ENCODE measurements at places on chromosomes 5 and 9.

GRCh38 chr5:141783005-141783946 is 94.9 kb downstream of the PCDH1 start:
- DNase-seq: peak; percentile 31

GRCh38 chr5:68680366-68680765 is 413.4 kb upstream of the SLC30A5 start:
- no peak for DNase-seq

DNA sequence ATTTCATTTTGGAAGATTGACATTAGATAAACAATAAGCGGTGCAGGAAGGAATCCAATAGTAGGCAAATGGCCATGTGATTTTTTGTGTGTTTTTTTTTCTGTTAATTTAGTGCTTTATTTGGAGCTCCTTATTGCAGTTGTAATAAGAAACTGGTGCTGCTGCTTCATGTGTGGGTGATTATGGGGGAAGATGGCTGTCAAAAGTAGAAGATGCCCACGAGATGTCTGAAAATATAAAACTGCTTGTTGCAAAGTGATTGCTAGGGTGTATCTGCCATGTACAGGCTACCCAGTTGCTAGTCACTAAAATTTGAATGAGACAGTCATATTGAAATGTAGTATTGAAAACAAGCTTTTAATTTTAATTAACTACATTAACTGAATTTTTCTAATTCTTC is 216.7 kb upstream of the FTMT start:
- DNase-seq: no peak

DNA sequence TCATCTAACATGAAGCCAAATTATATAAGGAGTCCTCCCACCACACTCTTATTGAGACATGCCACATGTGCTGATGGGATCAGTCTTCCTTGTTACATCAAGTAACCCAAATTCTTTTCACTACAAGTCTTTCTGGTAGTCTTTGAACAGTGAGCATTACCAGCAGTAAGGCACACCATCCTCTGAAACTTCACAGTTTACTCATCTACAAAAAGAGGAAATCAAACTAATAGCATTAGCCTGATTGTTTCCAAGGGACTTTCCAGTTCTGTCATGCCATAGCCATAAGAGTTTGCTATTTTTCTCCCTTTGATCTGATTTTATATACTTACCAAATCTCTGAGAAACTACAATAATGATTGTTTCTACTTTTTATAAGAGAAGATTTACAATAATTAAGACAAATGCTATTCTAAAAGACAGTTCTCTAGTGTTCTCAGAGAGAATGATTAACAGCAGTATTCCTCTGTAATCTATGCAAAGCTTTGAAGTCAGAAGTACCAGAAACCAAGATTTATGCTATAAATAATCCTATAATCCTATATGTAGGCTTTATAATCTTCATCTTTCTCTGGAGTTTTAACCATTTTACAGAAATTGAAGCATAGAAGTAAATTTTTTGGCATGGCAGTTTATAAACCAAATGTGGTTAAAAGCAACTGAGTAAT is 166.2 kb upstream of the ACO1 start:
- no peak for DNase-seq

DNA sequence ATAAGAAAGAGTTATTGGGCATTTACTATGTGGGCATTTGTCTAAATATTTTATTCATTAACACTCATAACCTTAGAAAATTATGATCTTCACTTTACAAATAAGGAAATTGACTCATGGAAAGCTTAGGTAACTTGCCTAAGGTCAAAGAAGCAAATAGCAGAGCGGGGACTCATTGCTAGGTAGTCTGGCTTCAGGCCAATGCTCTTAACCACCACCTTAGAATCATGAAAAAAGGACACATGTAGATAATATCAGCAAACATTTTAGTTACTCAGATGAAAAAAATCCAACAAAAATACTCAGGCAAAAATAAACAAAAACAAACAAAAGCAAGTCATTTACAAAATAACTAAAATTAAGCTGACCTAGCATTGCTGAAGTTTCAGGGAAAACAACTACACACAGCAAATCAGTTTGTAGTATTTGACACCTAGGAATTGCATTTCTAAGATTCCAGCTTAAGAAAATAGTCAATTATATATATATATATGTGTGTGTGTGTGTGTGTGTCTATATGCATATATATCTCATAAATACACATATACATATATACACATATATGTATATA is 166.0 kb downstream of the HMHB1 start:
- no peak for DNase-seq

GRCh38 chr5:129341306-129341705 is 118.8 kb upstream of the ADAMTS19 start:
- DNase-seq: no peak

GRCh38 chr5:127909066-127909465 is 174.5 kb upstream of the SLC12A2 start:
- no peak for DNase-seq

- no peak for DNase-seq
Measured at GRCh38 chr9:130296783-130297055, 31.2 kb downstream of the HMCN2 start.

DNA sequence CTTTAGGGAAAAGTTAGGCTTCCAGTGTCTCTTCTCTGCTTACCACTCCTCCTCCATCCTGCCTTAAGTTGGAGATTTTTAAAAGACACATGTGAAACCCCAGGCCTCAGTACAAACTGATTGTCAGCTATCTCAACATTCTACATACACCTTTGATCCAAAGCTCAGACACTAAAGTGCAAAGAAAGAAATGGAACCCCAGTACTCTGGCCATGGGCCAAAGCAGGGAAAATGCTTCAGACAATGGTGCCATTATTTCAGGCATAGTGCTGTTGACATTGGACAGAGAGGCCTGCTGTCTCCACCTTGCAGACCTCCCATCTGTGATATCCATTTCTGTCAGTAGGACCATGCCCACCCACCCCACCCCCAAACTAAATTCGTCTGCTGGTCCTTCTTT is 49.1 kb downstream of the G3BP1 start:
- DNase-seq: no peak

DNA sequence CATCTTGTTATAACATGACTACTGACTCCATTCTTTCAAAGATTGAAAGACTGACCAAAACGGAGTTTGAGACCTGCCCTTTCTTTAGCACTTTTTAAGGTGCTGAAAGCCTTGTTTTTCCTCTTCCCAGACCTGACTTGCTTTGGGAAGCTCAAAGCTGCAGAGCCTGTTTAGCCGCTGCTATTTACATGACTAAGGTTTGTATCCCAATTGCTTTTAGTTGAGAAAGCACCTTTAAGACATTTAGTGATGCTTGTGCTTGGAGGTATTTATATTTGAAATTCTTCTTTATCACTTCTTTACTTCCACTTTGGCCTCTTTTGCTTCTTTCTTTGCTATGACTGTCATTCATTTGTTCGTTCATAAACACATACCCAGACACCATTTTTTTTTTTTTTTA is 182.6 kb upstream of the ELL2 start:
- DNase-seq: no peak

DNA sequence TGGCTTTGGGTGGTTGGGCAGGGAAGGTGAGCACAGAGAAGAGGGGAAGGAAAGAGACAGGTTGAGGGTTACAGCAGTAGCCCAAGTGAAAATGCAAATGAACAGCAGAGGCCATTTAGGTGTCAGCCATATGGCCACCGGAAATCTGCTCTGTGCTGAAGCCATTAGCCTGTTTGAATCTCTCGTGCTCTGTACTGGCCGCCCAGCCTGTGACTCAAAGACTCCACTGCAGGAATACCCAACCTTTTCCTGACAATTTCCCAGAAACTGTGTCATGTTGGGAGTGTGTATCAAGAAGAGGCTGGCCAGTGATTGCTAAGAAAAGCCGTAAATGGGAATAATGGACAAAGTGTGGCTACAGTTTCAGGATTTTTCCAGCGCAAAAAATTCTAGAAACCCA is 35.9 kb upstream of the RAI14 start:
- no peak for DNase-seq

GRCh38 chr9:112248722-112249121 is 73.6 kb upstream of the SUSD1 start:
- no peak for DNase-seq

DNA sequence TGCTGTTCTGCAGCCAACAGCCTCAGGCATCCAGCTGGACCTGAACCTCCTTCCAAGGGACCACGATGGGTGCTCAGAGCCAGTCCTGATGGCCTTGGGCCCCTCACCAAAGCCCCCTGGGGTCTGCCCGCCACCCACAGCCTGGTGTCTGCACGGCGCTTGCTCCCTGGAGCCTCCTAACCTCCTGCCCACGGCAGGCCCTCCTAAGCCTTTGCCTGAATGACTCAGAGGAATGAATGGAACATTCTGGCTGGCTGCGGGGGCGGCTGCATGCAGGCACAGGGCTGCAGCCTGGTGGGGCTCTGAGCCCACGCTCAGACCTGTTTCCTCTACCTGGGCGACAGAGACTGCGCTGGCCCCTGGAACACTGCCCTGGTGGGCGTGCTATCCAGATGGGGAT is 6.9 kb downstream of the SOHLH1 start:
- no peak for DNase-seq

DNA sequence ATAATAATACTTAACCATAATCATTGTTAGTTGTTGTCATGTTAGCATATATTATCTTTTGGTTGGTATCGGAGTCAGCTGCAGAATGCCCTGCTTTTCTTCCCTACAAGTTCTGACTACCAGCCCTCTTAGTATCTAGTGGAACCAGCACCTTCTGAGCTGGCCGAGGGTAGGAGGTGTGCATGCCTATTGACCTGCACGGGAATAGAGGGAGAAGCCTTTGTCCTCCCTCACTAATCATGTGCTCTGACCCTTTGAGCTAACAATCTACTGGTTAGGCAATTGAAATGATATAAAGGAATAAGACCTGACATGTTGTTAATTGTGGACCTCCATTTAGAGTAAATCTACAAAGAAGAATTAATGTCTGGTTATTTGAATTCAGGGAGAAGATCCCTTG is 4.1 kb downstream of the PCSK5 start:
- DNase-seq: no peak

DNA sequence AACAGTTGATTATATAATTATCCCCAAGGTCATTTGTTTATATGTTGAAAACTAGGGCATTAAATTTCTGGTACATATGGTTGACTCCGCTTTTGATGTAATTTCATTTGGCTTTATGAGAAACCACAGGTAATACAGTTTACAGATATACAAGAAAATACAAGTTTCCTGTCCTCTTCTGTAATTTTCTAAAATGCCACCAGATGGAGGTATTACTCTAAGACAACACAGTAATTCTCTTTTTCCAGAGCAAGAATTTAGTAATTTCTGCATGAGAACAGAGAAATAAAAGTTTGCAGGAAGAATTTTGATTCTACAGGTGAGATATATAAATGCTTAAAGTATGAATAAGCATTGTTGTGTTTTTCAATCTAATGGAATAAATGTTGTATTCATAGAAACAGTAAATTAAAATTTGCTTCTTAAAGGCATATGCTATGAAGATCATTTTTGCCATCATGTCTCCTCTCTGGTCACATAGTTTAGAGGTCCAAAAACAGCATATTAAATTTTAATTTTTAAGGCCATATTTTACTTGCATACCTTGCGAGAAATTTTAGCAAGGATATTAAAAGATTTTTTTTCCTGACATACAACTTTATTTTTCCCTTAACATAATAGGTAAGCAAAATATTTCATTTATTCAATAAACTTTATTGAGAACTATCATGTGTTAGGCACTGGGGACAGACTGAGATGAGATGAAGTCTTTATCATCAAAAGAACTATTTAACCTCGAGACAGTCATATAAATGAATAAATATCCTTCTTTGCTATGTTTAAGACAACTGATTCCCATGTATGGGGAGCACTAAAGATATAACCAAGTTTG is 22.7 kb downstream of the CHD1 start:
- DNase-seq: no peak

DNA sequence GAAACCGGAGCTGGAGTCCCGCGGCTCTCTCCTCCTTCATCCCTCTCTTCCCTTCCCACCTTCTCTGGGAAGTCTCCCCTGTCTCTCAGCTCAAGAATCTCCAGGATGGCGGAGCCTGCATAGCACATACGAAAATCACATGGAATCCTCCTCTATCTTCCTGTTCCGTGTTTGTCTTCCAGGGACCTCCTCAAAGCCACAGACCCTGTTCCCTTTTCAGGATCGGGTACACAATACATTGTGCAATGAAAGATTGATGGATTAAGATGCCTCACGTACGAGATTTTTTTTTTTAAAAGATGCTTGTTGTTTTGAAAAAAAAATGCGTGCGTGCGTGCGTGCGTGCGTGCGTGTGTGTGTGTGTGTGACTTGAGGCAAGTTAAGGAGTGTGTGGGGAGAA is 46.6 kb upstream of the OLFM1 start:
- DNase-seq: no peak

DNA sequence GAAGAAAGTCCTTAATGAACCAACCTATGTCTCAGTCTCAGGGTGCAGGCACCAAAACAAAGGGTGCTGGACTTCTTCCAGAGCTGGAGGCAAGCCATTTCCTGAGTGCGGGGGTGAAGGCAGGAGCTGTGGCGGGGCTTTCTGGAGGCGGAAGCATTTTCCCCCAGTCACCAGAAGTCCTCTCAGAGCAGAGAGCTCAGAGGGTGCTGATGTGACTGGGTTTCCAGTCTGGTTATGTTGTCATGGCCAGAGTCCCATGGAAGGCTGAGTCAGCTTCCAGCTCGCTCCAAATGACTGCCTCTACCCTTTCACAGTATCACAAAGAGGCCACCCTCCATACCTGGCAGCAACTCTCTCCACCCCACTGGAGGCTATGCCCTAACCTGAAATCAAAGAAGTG is 86.0 kb downstream of the TRPC7 start:
- DNase-seq: no peak

DNA sequence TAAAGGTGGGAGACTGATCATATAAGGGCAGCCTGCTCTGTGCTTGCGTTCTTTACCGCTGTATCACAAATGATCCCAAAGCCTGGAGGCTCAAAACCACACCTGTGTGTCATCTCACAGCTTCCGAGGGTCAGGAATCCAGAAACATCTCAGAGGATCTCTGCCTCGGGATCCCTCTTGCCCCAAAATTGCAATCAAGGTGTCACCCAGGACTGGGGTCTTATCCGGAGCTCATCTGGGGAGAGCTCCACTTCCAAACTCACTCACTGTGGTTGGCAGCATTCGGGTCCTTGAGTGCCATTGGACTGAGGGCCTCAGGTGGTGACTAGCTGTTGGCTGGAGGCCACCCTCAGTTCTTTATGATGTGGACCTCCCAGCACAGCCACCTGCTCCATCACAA is 26.7 kb upstream of the FCN2 start:
- no peak for DNase-seq

- DNase-seq: no peak
Measured at GRCh38 chr9:99929652-99930051, 23.2 kb downstream of the STX17 start.

- DNase-seq: no peak
Measured at GRCh38 chr5:56475689-56476486, 242.8 kb upstream of the ANKRD55 start.

GRCh38 chr9:124291801-124292396 is 34.1 kb downstream of the NEK6 start:
- DNase-seq: no peak

- no peak for DNase-seq
Measured at GRCh38 chr9:78030553-78031443, 813 bp downstream of the GNAQ start.

Data from NCI-H1436 treated with DMSO at 0.1 percent for 48 hours (cell line).